ENCODE measurements at places on chromosomes 7 and 10. TPM values are rescaled to one million over a fixed set of nuclear protein-coding genes. Genes with fewer than 3 reads are reported as not detected.
A peak's percentile ranks its signal among the peaks of the same experiment; 100 is the strongest.

The TAS2R41 gene
- not detected for total RNA-seq

The SCD gene
- 49.2 TPM for total RNA-seq

The TDRD1 gene
- total RNA-seq, result not detected

The ASB4 gene
- total RNA-seq, result not detected

The GDF10 gene
- total RNA-seq, result not detected

The ZNF467 gene
- total RNA-seq, result not detected

The TYW1B gene
- 1.8 TPM for total RNA-seq

The MNX1 gene
- not detected for total RNA-seq

The NEURL1 gene
- 0.28 TPM for total RNA-seq

The COL13A1 gene
- total RNA-seq, result 12.2 TPM

The FAM131B gene
- 3.4 TPM for total RNA-seq

The CEP41 gene
- total RNA-seq, result 11.1 TPM

DNA sequence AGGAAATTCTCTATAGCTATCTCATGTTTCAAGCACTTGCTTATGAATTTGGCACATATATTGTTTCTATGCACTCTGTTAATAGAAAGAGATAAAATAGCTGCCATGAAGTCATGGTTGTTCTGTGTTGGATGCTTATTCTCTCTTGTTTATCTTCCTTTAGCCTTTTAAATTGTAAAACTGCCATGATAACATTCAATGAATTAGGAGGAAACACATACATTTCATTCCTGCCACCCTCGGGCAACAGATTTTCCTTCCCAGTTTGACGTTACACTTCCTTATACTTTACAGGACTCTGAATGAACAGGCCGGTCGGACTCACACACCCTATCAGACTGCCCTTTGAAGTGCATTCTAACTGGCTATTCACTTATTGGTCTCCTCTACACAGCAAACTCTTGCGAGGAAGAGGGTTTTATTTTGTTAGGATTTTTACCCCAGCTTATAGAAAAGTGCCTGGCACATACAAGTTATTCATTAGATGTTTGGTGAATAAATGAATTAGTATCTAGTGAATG is 65.7 kb upstream of the FERD3L start:
- no peak for DNase-seq

DNA sequence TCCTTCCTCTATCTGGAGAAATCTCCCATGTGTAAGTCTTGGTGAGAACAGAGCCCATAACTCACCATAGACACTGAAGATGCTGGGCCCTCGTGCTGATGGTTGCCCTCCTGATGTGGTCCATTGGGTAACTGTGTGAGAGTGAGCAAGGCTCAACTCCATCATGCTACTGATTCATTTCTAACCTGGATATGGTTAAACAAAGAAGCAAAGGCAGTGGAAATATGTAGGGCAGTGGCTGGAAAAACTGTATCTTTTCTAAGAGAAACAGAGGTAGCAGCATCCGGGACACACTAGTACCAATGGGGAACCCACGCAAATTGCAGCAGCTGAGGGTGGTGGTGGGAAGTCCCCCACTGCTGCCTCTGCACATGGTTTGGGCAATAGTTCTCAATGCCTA is 221.7 kb downstream of the KLF6 start:
- DNase-seq, result no peak

DNA sequence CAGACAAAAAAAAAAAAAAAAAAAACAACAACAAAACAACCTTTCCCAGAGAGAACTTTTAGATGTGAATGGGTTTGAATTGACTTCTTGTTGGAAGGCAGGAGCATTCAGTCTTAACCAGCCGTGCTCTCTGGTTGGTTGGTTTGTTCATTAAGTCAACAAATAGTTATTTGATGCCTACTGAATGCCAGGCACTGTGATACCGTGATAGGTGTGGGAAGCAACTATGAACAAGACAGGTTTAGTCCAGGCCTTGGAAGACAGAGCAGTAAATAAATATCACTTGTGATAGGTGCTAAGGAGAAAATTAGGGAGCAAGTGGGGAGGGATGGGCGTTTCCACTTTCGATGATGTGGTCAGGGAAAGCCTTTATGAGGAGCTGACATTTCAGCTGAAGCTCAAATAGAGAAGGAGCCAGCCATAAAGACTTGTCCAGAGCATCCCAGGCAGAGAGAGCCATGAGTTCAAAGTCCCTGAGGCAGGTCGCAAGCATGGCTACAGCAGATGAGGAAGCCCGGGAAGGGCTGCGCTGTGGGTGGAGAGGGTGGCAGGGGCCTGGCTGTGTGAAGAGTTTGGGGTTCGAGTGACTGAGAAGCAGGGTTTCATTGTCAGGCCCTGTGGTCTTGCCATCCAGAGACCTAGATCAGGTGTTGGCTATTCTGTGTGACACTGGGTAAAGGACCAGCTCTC is 8.0 kb downstream of the TSPAN15 start:
- no peak for DNase-seq

GRCh38 chr10:63627881-63628296 is 106.7 kb downstream of the REEP3 start:
- DNase-seq, result no peak

DNA sequence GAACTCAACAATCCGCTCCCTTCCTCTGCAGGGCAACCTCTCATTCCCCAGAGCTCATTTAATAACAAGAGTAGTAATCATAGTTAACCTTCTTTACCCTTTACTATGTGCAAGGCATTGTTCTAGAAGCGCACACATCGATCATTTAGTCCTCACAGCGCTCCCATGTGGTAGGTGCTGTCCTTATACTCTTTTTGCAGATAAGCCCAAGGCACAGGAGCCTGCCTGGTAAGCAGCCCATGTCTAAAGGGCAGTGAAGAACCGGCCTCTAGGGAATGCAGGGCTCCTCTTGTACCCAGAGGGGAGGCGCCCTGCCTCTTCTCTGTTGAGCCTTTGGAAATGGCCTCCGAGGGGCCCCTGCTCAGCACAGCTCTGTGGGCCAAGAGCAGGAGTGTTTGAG is 14.3 kb downstream of the CHST3 start:
- no peak for DNase-seq

DNA sequence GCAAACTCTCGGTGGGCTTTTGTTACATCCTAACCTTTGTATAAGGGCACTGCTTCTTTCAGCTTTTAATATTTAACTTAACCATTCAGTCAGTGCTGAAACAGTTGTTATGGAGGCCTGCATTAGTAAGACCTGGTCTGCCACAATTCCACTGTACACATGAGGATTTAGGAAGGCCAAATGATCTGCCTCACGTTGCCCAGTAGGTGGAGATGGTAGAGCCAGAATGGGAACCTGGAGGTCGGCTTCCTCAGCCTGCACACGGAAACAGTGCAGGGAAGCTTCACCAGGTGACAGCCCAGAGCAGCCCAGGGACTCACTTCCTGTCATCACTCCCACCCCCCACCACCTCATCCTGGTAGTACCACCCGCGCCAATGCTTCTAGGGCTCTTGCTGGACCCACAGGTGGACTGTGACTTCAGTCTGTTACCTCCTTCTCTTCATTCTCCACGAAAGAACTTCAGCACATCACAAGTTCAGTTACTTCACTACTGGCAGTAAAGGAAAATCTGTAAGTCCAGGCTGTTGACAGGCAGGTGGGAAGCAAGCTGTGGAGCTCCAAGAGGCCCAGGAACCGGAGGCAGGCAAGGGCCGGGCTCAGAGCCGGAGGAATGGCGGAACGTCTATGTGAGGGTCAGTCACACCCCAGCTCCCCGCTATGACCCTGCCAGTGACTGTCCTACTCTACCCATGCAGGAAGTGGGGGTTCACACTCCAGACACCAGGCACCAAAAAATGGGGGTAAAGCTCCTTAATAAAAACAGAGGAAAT is 480.3 kb upstream of the C7orf33 start:
- no peak for DNase-seq

- DNase-seq, result no peak
Observed at GRCh38 chr10:60517805-60518204, 128.1 kb upstream of the ANK3 start.

GRCh38 chr10:51743146-51743545 is 43.8 kb upstream of the CSTF2T start:
- DNase-seq, result no peak

- peak; percentile 61 for DNase-seq
Observed at GRCh38 chr7:87876869-87877234, 559 bp downstream of the DBF4 start.

- no peak for DNase-seq
Observed at GRCh38 chr7:38842746-38843145, 66.2 kb downstream of the VPS41 start.
